ENCODE measurements at places on chromosomes 5 and 9.

GRCh38 chr5:158561562-158562190, 538.0 kb downstream of the EBF1 start:
- no peak for DNase-seq

- no peak for DNase-seq
Observed at GRCh38 chr9:91939978-91940377, 10.1 kb downstream of the ROR2 start.

DNA sequence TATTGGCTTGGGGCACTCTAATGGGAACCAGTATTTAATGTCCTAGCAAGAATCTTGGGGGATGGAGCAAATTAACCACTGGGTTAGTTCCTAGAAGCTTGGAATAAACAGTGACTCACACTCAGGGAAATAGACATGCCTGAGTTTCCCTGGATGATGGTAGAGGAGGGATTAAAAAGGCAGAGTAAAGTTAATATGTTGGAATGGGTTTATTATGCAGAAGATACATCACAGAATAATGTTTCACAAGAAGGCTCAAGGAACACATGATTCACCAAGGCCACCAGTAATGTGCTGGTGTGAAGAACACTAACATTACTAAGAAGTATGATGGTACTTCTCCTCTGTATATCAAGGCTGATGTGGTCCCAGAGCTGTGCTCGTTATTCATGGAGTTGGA, 752.9 kb upstream of the SEMA6A start:
- no peak for DNase-seq

DNA sequence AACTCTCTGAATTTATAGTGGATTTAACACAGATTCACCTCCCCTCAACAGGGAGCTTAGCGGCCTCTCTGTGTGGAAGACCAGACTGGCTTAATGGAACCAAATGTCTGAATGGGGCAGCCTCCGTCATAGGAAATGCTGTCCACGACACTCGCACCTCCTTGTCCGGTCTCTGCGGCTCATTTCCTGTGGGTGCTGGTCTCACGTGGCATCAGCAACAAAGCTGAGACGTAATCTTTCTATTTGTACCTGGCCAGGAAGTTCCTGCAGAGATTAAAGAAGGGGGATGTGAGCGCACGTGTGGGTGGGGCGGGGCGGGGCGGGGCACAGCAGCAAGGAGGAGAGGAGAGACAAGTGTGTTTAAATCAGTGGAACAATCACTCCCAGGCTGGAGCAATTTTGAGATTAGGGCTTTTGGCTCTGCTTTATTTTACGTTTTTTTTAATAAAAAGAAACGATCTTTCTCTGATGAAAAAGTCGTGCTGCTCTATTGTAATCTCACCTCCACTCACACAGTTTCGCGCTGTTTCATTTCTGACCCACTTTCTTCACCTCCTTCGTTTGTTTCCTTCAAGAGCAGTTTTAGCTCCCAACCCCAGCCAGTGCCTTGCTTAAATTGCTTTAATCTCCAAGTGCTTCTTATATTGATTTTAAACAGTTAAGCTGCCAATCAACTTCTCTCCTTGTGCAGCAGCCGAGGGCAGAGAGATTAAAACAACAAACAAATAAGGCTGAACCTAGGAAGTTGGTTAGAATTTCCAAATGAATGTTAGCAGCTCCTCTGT, 132.2 kb upstream of the ASTN2 start:
- DNase-seq: no peak

GRCh38 chr9:97863314-97863713, 10.3 kb downstream of the FOXE1 start:
- no peak for DNase-seq

DNA sequence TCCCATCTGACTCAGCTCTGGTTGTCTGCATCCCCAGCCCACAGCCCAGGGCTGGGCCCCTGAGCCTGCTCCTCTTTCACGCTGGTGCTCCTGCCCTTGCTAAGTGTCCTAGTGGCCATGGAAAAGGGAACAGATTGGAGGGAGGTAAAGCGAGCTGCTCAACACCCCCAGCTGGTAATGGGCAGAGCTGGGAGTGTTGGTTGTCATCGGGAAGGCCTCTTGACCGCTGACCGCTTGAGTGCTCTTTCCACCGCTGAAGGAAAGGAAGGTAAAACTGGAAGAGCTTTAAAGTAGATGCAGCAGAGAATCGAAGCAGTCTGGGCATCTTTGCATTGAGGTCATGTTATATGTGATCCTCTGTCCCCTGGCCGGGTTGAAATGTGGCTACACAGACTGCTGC, 60.2 kb downstream of the CRB2 start:
- DNase-seq: no peak

DNA sequence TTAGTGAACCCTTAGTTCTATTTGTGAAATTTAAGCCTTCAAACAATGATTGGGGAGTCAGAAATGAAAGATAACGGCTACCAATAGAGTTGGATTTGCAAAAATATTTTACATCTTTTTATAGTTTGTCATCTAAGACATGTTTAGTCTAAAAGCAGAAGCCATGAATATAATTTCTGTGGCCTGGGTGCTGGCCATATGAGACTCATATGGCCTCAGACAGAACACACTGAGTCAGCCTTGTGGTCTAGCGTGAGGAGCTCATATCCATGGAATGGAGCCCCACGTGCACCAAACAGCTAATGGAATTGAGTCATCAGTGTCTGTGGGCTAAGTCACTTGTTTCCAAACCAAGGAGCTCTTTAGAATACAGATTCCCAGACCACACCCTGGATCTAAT, 240.7 kb upstream of the NREP start:
- DNase-seq: no peak

- DNase-seq: no peak
Observed at GRCh38 chr5:128774605-128775004, 190.7 kb upstream of the SLC27A6 start.

Data from GM12864 (cell line).